ENCODE measurements at places on chromosomes 2 and 18.

DNA sequence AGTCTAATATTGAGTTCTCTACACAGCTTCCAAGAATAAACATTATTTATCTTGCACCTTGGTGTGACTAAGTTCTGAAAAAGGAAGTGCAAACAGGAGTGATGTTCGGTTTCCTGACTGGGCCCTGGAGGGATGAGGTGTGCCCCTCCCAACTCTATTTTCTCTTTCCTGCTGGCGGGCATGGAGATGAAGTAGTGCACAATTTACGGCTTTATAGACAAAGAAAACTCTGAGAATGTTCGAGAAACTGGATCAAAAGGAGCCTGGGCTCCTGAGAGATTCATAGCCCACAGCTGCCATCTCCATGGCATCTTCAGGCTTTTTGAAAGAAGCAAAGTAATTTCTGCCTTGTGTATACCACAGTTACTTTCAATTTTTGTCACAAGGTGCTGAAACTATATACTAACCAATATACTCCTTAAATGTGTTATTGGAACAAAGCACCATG is 22.3 kb downstream of the LRATD1 start:
- DNase-seq, result no peak

- peak; percentile 26 for DNase-seq
Measured at GRCh38 chr2:171530378-171530777, 8.1 kb downstream of the CYBRD1 start.

GRCh38 chr2:149906886-149907285 is 319.3 kb upstream of the MMADHC start:
- DNase-seq, result no peak

DNA sequence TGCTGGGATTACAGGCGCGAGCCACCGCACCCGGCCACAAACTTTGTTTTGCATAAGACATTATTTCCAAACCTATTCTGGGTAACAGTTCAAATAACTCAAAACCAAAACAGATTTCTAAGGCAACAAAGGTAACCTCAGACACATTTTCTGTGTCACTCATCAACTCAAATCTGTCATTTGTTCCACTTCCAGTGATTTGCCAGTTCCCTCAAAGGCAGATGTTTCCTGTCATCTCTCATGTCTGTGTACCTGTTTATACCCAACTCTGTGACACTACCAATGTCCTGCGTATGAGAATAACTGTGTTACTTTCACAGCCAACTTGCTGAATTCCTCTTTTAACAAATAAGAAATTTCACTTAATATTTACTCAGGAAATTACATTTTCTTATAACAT is 54.4 kb downstream of the SCN3A start:
- DNase-seq, result no peak

DNA sequence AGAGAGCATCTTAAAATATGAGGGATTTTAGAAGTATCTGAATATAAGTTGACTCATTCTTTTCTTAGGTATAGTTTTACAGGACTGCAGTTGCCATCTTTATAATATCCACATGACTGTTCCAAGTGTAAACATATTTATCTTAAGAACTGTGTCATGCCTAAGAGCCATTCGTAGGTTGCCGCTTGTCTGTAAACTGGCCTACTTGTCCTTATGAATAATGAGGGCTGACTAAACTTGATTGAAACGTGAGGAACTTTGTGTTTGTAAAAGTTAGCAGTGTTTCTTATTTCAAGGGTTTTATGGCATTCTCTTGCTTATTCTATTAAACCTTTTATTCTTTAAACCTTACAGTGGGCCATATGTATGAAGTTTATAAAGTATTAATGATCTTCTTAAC is 99.6 kb downstream of the MAP3K20 start:
- DNase-seq, result peak; percentile 52

DNA sequence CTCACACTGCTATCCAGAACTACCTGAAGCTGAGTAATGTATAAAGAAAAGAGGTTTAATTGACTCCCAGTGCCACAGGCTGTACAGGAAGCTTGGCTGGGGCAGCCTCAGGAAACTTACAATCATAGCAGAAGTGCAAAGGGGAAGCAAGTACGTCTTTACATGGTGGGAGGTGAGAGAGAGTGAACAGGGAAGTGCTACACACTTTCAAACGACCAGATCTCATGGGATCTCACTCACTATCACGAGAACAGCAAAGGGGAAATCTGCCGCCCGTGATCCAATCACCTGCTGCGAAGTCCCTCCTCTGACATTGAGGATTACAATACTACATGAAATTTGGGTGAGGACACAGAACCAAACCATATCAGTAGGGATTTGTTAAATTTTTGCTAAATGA is 150.4 kb upstream of the NXPH2 start:
- DNase-seq, result no peak

DNA sequence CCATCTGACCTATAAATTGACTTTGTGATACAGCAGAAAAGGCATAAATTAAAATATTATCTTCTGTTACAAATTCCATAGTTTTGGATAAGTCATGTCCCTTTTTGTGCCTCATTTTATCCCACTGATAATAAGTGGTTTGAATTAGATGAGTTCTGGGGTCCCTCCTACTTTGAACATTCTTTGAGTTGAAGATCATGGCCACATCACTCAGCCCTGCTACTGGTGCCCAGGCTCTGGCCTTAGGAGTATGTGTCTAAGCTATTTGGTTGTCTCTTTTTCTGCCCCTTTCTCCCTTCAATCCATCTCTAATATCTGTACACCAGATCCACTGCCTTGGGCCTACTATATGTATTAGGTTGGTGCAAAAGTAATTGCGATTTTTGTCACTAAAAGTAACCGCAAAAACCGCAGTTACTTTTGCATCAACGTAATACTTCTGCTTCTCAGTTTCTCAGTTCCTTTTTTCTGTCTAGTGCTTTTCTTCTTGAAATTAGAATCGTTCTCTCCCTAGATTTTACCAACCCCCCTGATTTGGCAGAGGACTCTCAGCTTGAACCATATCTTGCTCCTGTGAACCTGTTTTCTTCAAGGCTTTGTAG is 362.5 kb upstream of the TNP1 start:
- DNase-seq, result no peak

DNA sequence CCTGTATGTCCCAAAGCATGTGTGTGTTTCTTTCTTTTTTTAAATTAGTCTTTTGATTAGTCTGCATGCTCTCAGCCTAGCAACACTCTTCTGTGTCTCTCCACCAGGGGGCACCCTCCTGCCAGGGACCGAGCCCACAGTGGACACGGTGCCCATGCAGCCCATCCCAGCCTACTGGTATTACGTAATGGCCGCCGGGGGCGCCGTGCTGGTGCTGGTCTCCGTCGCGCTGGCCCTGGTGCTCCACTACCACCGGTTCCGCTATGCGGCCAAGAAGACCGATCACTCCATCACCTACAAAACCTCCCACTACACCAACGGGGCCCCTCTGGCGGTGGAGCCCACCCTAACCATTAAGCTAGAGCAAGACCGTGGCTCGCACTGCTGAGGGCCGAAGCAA is 93.8 kb downstream of the NRP2 start:
- peak; percentile 42 for DNase-seq

DNA sequence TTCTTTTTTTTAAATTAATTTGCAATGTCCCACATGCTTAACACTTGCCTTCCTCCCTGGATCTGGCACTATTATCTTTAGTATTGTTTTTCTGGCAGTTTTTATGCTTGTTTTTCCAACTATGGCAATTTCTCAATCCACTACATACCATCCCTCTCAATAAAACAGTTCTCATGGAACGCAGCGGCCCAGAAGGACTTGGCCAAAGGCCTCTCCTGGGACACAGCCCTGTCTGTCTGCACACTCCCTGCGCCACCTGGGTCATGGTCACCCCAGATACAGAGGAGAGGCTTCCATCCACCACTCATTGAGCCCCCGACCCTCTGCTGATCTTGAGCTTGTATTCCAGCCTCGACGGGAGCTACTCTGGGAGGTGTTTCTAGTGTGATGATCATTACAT is 91.2 kb downstream of the TWIST2 start:
- DNase-seq, result peak; percentile 35

Measured in MG63 (cell line).